Pancreas (tissue), 10 donors: ENCODE measurements at places on chromosomes 2 and 18. TPM values are rescaled to one million over a fixed set of nuclear protein-coding genes. Genes with fewer than 3 reads are reported as not detected.
A peak's percentile ranks its signal among the peaks of the same experiment; 100 is the strongest.

GRCh38 chr18:43049021-43049420 lies 66.5 kb downstream of the RIT2 start:
- DNase-seq, result no peak

GRCh38 chr2:174121612-174122011 lies 126.7 kb downstream of the OLA1 start:
- no peak for DNase-seq

DNA sequence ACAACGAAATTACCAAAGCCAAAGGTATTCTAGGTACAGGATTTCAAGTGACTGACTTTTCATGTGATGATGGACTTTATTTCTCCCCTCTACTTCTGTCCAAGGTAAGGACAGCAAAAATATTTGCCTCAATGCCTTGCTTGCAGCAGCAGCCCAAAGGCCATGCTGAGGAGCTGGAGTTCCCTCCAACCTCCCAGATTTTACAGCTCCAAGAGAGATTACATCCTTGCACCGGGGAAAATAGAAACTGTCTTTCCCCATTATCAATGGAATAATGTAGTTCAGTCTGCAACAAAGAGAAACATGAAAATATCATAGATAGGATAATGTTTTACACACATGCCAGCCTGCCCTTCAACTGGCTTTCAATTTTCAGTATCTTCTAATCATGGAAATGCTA lies 13.5 kb downstream of the HSPD1 start:
- no peak for DNase-seq

GRCh38 chr18:48410095-48410920 lies 1.1 kb upstream of the ZBTB7C start:
- peak; percentile 92 for DNase-seq

DNA sequence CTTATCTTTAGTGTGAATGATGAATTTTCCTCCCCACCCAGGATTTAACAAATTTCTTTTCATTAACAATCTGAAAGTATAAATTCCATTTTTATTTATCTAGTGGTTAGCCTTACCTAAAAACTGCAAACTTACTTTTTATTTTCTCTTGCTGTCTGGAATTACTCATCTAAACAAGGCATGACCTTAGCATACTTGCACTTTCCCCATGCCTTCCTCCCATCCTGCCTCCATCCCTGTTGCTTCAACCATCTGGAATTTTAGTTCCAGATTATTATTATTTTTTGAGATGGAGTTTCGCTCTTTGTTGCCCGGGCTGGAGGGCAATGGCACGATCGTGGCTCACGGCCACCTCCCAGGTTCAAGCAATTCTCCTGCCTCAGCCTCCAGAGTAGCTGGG lies 35.6 kb downstream of the GDF7 start:
- DNase-seq, result no peak

The RIT2 gene
- not detected for total RNA-seq

DNA sequence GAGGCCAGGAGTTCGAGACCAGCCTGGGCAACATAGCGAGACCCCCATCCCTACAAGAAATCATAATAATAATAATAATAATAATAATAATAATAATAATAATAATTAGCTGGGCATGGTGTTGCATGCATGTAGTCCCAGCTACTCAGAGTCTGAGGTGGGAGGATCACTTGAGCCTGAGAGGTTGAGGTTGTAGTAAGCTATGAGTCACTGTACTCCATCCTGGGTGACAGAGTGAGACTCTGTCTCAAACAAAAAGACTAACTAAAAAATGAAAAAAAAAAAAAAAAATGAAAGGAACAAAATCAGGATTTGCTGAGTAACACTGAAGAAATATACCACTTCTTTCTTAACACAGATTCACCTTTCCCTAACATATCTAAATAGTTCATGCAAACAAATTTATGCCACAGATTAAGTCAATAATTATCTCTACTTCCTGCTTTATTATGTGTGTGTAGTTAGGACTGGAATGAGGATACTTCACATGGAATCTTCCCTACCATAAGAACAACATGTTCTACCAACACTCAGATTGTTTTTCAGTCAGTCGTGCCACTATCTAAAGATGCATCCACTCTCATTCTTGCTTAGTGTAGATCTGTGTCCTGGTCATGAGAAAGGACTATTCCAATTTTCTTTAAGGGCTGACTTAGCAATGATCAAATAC lies 928.7 kb downstream of the SLC4A3 start:
- DNase-seq, result no peak

DNA sequence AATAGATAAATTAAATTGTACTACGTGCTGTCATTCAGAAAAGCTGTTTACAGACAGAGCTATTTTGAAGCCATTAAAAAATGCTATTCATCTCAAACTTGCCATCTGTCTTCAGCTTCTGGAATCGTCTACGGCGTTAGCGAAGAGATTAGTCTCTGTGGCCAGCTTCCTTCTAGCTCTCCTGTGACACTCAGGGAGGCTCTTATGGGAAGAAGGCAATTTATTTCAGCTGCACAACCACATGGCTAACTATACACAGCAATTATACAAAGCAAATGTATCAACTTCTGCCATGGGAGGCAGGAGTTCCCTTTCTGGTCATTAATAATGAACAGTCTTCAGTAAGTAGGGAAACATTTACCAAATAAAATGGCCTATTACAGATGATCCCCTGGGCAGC lies 6.3 kb downstream of the CTAGE1 start:
- DNase-seq, result no peak

The ANKRD53 gene
- 6.1 TPM for total RNA-seq

GRCh38 chr18:427005-427404 lies 73.5 kb downstream of the COLEC12 start:
- no peak for DNase-seq

GRCh38 chr2:53896864-53897263 lies 37.1 kb upstream of the GPR75 start:
- no peak for DNase-seq

DNA sequence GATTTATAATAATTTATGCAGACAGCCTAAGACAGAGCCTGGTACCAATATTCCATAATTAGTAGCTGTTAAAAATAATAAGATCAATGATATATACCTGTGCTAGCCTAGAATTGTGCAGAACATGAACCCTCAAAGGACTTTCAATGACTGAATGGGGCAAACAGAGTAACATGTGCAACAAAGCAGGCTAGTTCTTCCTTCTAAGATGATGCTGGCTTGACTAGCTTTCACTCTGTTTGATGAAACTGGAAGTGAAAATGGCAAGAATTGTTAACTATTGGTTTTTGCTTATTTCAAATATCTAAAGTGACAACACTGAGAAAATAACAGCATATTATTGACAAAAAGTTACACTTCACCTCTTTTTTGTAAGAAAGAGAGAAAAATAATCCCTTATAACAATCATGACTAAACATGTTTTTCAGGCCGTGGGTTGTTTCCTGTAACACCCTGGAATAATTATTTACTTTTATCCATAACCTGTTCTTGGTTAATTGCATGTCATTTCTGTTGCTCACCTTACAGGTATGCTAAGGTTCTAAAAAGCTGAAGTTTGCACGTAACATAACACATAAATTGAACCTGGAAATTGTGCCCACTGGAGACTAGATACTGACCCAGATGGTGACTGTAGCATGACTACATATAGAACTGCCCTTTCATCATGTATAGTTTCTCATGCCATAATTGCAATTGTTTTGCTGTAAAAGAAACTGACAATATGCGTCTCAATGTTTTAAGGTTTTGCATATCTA lies 108.7 kb downstream of the C18orf54 start:
- DNase-seq, result no peak

The LOXL3 gene
- total RNA-seq, result 0.42 TPM

- DNase-seq, result no peak
These were observed 51.5 kb downstream of the UGP2 start for GRCh38 chr2:63893163-63893562.

DNA sequence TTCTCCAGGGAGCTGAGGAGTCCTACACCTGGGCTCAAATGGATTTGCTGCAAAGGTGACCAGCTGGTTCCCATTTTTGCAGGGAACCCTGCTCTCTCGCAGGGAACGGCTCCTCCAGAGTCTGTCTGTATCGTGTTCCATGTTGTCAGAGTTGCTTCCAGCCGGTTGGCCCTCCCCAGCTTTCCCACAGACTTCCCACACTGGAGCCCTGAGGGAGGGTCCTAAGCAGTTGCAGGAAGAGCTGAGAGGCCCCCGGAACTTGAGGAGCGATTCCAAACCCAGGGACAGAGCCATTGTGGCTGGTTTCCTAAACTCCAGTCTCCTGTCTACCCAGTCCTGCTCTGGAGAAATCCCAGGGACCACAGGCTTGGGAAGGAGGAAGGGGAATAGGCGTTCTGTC lies 121.7 kb upstream of the PPP1CB start:
- no peak for DNase-seq

- no peak for DNase-seq
These were observed 1.1 kb downstream of the NIFK start for GRCh38 chr2:121735518-121736074.
